ENCODE measurements at places on chromosomes 3 and 15. TPM values are rescaled to one million over a fixed set of nuclear protein-coding genes. Genes with fewer than 3 reads are reported as not detected.

GRCh38 chr15:38017721-38018120, 83.3 kb downstream of the TMCO5A start:
- DNase-seq, result no peak

The IQCF5 gene
- not detected for total RNA-seq

DNA sequence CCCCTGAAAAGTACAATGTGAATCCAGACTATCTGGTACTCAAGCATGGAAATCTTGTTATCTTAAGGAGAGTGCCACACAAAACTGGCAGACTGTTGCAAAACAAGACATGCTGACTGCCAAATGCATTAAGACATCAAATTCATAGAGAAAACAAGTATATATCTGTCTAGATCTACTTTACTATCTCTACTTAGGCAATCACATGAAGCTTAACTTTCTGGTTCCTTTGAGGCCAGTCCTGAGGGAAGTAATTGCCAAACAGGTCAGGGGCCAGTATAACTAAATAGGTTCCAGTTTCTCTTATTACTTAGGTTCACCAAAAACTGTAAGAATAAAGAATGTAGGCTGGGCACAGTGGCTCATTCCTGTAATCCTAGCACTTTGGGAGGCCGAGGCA, 15.9 kb upstream of the SLC4A7 start:
- no peak for DNase-seq

DNA sequence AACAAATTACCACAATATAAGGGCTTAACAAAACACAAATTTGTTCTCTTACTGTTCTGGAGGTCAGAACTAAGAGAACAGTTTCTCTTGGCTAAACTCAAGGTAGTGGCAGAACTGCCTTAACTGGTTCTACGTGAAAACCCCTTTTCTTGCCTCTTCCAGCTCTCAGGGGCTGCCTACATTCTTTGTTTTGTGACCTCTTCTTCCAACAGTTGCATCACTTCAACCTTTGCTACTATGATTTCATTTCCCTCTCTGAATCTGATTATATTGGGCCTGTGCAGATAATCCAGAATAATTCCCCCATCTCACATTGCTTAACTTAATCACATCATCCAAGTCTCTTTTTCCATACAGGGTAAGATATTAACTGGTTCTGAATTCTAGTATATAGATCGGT, 624.6 kb downstream of the ZPLD1 start:
- DNase-seq, result no peak

DNA sequence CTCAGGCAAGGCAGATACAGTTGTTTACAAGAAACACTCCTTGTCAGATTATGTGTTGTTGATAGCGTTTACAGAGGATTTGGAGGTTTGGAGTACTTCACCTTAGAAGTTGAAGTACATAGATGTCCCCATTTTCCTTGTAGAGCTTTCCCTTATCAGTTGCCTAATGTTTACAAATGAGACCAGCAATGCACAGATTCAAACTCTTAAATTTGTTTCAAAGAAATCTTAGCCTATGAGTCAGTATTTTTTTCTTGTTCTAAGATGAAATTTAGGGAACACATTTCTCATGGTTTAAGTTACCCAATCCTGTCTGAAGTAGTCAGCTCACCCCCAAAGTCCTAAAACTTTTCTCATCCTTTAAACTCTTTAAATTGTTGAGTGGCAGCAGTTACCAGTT, 6.3 kb upstream of the EIF5A2 start:
- no peak for DNase-seq

DNA sequence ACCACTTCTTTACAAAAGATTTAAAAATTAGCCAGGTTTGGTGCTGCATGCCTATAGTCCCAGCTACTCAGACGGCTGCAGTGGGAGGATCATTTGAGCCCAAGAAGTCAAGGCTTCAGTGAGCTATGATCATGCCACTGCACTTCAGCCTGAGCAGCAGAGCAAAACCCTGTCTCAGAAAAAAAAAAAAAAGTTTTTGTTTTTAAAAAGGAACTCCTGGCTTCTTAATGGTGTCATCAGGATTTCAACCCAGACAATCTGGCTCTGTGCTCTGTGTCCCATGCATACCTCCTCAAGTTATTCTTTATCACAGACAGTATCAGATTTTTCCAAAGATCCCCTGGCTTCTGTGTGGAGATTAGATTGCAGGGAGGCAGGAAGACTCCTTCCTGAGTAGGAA, 64.2 kb upstream of the IL12A start:
- DNase-seq, result no peak

- no peak for DNase-seq
Observed at GRCh38 chr3:64870876-64871646, 183.3 kb upstream of the ADAMTS9 start.

- no peak for DNase-seq
Observed at GRCh38 chr15:46111730-46112129, 476.9 kb downstream of the SQOR start.

The SEMA7A gene
- total RNA-seq, result 0.53 TPM

DNA sequence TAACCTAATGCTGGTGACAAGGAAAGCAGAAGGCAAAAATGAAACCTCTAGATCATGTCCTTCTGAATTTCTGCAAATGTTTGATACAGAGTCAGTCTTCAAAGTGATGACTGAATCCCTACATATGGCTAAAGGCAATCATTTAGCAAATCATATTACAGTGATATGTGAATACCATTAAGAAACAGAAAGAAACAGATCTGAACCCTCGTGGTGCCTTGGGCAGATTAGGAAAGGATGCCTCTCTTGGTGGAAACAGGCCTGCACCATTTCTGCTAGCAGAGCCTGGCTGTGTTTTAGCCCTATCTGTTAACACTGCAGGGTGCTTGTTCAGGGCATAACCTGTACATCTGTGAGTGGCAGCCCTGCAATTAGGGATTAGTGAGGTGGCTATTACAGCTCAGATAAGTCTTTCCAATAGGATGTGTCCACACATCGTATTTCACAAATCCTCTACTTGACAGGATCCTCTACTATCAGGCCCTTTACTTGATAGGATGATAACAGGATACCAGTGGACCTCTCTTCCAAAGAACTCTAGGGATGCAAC, 12.1 kb downstream of the SEC22C start:
- no peak for DNase-seq

- no peak for DNase-seq
Observed at GRCh38 chr3:194757647-194758061, 72.0 kb downstream of the FAM43A start.

The CHRD gene
- total RNA-seq, result 88.3 TPM

- DNase-seq, result no peak
Observed at GRCh38 chr3:149646181-149646766, 11.6 kb downstream of the WWTR1 start.

The C2CD4B gene
- 0.75 TPM for total RNA-seq

DNA sequence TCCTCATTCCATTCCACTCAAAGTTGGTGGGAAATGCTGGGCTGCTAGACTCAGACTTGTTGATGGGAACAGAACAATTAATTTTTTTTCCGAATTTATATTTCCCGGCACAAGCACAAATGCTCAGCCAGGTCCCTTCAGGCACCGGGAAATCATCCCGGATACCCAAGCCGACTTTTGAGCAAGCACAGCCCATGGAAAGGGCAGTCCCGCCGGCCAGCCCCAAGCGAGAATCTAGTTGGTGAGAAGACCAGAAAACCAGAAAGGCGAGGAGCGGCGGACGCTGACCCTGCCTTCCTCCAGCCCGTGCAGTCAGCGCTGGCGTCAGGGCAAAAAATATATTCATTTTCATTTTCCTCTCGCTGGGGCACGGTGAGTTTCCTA, 763 bp upstream of the ZIC4 start:
- DNase-seq, result no peak

The ONECUT1 gene
- total RNA-seq, result 63.0 TPM

The CDC25A gene
- total RNA-seq, result 0.58 TPM

The CLEC3B gene
- total RNA-seq, result 25.5 TPM

GRCh38 chr15:75172284-75172820, 29.3 kb upstream of the C15orf39 start:
- no peak for DNase-seq

DNA sequence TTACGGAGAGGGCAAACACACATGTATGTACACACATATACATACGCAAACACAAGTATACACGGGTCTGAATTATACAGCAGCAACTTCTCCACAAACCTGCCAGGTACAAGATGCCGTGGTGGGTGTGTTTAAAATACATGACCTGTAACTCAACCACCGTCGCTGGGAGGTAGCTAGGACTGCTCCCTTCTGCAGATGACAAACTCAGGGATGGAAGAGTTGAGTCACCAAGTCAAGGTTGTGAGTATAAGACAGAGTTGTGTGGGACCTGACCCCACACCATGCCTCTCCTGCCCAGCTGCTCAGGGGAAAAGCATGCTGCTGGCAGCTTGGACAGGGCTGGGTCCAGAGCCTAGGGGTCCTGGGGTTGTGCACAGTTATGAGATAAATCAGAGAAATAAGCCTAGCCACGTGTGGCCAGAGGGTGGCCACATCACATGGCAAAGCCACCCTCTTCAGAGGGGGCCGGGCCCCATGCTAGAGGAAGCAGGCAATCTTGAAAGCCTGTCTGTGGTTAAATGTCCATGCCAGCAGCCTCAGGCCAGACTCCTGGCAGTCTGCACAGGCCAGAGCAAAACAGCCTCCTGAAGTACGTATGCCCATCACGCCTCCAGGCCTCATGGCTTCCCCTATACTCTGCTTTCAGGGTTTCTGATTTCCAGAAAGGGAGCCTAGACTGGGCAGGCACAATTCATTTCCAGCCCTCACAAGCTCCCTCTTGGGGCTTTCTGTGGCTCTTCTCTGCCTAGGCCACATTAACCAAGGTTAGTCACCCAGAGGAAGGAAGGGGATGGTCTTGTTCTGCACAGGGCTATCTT, 107.7 kb upstream of the RPL32 start:
- DNase-seq, result no peak

The TLNRD1 gene
- total RNA-seq, result 4.2 TPM

GRCh38 chr3:46496746-46497555, 825 bp upstream of the RTP3 start:
- peak; percentile 76 for DNase-seq

- no peak for DNase-seq
Observed at GRCh38 chr3:155736381-155736780, 8.5 kb downstream of the PLCH1 start.

DNA sequence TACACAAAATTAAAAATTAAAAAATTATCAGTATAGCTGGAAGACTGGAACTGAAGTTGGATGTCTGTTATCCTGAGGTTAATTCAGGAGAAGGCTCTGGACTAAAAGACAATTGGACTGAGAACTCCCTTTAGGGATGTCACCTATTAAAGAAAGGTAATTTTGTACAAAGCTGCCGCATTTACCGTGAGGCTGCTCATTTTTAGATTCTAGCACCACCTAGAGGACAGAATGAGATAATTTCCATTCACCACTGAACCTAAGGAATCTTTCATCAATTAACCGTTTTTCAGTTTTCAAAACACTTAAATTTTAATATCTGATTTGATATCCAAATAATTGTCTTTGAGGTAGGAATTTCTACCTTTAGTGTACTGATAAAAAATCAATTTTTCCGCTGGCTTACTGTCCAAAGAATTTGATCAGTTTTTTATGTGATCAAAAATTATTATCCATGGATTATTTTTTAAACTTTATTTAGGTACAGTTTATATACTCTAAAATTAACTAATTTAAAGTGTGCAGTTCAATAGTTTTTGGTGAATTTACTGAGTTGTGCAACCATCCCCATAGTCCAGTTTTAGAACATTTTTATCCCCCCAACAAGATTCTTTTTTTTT, 106.7 kb upstream of the TNIK start:
- no peak for DNase-seq

The MYO5C gene
- 6.3 TPM for total RNA-seq

DNA sequence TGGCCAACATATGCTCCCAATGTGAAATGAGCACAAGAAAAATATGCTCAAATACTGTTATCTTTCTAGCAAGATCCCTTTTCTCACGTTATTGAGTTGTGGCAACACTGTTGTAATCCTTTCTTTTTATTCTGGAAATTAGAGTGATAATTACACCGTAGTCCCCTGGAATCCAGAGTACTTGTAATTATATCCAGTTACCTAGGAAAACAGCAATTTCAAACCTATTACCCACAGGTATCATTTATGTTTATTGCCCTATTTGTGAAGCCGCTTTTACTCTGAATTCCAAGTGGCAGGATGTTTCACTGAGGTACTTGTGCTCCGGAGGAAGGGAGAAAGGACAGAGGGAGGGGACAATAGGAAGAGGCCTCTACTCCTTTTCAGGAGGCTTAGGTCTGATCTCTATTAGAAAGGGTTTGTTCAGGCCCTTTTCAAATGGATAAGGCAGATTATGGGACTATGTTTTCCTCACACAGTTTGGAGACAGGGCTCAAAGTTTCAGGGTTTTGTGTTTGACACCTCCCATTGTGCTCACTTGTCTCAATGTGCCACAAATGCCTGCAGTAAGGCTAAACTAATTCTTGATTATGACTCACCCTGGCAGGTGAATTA, 646.6 kb downstream of the TUSC7 start:
- no peak for DNase-seq

DNA sequence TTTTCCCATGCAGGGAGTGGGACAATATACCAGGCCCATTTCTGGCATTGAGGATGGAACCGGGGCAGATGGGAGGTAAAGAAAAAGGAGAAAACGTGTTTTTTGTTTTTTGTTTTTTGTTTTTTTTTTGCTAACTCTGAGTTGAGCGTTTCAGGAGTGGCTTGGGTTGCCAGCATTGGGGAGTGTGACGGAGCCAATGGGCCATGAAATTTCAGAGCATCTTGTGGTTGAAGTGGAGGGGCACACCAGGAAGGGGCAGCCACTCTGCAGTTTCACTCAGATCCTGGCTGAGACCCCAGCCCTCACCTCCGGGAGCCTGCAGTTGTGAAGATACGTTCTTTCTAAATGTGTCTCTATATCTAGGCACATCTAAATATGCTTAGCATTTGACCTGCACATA, 240.5 kb downstream of the TLE3 start:
- DNase-seq, result no peak

GRCh38 chr3:94066506-94067500, 3.9 kb downstream of the NSUN3 start:
- no peak for DNase-seq

DNA sequence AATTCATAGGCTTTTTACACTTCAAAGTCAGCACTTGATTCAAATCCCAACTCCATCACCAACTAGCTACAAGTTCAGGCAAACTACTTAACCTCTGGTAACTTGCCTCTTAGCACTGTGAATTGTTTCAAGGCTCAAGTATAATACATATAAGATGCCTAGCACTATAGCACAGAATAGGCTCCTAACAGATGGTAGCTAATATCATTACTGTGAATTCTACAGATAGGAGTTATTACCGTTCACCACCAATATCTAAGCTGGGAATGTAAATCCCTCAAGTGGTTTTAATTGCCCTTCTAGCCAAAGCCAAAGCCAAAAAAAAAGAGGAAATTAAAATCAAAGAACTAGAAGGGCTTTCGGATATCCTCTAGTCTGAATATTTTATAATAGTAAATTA, 15.4 kb downstream of the DLG1 start:
- no peak for DNase-seq

DNA sequence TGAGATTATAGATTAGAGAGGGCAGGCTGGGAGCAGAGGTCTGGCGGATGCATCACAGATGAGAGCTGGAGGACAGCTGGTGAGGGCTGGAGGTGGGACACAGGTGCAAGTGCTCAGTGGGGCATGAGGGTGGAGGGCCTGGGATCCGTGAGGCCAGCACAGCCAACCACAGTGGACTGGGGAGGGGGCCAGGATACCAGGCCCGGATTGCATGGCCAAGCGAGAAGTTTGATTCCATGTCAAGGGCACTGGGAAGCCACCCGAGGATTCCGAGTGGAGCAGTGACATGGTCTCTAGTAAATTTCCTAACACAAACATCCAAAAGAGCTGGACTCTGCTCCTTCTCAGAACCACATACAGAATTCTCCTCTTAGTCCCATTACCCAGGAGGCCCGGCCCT, 44.0 kb upstream of the SLC41A3 start:
- DNase-seq, result peak; percentile 44

The DET1 gene
- 1.8 TPM for total RNA-seq

- DNase-seq, result no peak
Observed at GRCh38 chr3:4979428-4980228, at the start of gene BHLHE40. Gene BHLHE40 (plus strand): TSS chr3:4979437. CDS start chr3:4979719, 282 bp downstream.

All from left lobe of liver (tissue), 2 donors.